ENCODE measurements at places on chromosomes 3 and 15.

DNA sequence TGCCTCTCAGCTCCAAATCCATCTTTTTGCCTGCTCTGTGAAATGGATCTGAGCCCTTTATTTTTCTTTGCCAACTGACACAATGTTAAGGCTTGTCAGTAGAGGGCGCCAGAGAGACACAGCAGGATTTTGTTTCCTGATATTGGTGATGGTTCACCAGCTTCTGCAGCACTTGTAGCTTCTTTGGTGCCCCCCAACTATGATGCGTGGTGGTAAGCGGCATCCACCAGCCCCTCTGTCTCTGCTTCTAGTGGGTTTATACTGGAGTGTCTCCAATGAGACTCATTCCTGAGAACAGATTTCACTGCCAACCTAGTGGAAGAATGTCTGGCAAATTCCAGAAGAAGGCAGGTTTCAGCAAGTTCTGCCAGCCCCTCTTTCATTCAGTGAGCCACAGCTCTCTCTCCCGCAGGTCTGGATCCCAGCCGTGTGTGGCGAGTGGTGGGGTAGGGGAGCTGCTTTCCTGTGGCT lies 471.9 kb upstream of the FRG2C start:
- peak; percentile 38 for DNase-seq

GRCh38 chr3:157920822-157921700 lies 185.2 kb downstream of the SHOX2 start:
- DNase-seq, result no peak

- DNase-seq, result no peak
Measured at GRCh38 chr15:39403640-39404117, 177.2 kb upstream of the THBS1 start.

GRCh38 chr15:100784493-100785180 lies 95.0 kb upstream of the ALDH1A3 start:
- no peak for DNase-seq

- DNase-seq, result no peak
Measured at GRCh38 chr3:6540981-6541380, 319.9 kb upstream of the GRM7 start.

GRCh38 chr15:81336568-81336967 lies 12.6 kb upstream of the STARD5 start:
- peak; percentile 8 for DNase-seq

DNA sequence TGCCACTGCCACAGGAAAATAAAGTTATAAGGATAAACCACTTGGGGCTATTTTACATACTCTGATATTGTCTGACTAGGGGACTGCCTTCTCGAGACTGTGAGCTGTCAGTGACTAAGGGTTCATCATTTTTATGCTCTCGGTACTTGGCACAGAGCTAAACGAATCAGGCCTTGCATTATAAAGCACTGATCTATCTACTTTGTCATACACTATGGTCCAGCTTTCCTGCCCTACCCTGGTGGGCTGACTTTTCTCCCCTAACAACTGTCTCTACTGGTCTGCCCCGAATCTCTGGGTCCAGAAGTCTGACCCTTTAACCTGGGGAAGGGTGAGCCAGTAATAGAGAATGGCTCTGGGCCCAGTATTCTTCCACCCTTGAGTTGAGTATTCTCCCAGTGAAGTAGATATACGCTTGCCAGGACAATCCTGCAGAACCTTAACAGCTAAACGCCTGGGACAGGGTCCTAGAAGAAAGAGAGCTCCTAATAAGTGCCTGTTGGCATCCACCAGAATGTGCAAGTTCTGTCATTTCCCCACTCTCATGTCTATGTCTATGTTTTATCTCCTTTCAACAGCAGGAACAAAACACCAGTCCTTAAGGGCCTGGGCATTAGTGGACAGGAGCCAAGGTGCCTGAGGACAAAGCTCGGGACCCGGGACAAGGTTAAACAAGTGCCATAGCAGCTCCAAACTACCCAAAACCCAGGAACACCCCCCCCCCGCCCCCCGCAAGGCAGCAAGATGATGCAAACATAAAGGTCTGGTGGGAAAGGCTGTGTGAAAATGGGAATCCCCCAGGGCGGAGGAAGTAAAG lies 1.2 kb downstream of the LARP6 start:
- no peak for DNase-seq

GRCh38 chr15:31301673-31301990 lies 25.0 kb upstream of the KLF13 start:
- no peak for DNase-seq

GRCh38 chr15:49832511-49832910 lies 211.7 kb downstream of the DTWD1 start:
- DNase-seq, result peak; percentile 10

DNA sequence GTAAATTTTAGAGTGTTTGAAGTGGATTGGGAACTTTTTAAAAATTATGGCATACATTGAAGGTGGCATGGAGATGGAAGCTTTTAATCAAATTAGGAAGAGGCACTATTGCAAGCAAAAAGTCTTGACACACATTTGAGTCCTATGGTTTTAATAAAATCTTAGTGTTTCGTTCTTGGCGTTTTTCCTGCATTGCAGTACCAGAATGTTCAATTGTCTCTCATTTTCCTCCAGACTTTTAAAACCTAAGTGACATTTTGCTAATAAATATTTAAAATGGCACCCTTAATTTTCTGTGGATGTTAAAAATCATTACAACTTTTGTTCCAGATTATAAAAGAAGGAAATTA lies 2.2 kb downstream of the TGFBR2 start:
- no peak for DNase-seq

DNA sequence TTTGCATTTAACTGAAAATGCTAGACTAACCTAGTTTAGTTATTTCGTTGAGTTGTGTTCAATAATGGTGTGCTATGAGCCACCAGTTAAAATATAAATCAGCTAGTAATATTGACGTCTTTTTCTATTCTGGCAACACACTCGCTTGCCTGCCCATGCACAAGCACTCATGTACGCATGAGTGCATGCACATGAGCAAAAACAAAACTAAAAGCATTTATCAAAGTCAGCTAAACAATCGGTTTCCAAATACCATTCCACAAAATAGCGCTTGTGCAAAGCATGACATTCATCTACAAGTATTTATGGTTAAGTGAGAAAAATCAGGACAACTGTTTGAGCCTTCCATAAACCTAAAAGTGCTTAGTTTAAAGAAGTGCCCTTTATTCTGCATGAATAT lies 13.1 kb upstream of the SAMMSON start:
- no peak for DNase-seq

DNA sequence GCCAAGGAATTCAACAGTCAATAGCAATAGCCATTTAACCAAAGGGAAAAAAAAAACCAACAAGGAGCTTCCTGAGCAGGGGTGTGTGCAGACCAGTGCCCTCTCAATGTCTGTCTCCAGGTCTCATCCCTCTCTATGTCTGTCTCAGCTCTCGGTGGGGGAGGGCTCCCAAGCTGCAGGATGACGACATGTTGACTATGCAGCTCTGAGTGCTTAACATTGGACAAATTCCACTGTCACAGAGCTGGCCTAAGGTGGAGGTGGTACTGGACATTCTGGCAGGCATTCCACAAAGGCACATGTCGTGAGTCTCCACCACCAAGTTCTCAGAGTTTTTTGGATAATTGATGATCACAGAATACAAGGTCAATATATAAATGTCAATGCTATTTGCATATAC lies 2.0 kb upstream of the CAPN7 start:
- DNase-seq, result no peak

- DNase-seq, result no peak
Measured at GRCh38 chr3:62727536-62727935, 147.7 kb downstream of the CADPS start.
